ENCODE measurements at places on chromosomes 2 and 18.
A peak's percentile ranks its signal among the peaks of the same experiment; 100 is the strongest.

DNA sequence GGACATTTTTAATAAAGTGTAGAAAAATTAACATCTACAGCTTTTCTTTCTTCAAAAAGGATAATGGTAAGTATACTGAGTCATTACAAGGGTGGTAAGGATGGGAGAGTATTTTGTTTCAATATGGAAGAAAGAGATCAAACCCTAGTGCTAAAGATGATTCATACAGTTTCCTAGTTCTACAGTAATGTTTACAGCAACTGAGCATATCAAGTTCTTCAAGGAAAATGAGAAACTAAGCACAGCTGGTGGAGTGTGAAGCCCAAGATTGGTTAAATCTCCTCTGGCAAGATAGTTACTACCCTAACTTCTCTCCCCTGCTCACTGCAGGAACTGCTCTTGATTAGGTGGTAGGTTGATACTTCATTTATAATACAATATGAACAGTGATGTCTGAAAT lies 467.5 kb downstream of the XIRP2 start:
- no peak for DNase-seq

DNA sequence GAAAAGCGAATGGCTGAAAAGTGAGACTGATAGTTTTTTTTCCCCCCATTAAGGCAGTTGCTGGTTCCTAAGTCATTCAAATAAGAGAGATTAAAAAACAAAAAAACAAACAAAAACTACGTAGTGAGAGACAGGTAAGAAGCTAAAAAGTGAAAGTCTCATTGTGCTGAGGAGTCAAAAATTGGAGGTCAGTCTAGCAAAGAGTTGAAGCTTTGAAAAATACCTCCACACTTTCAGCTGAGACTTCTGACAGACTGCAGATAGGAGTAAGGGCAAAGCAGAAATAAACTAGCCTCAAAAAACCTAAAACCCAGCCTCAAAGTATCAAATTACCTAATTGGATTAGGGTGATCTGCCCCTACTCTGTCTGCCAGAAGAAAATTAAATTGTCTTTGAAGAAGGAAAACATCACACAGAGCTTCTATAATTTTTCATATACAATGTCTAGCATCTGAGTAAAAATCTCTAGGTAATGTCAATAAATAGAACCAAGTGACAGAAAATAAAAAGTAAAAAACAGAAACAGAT lies 10.9 kb upstream of the EIF2AK3 start:
- DNase-seq: no peak

- no peak for DNase-seq
Measured at GRCh38 chr2:61114147-61114546, 47.8 kb upstream of the C2orf74 start.

DNA sequence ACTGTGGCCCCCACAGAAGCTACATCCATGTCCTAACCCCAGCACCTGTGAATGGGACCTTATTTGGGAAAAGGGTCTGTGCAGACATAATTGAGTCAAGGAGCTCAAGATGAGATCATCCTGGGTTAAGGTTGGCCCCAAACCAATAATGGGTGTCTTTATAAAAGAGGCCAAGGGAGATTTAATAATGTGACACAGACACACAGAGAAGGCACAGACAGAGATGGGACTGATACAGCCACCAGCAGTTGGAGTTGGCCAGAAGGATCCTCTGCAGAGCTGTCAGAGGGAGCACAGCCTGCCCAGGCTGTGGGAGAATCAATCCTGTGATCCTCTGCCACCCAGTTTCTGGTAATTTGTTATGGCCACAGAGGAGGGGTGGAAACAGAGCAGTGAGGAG lies 26.0 kb downstream of the SNORC start:
- no peak for DNase-seq

DNA sequence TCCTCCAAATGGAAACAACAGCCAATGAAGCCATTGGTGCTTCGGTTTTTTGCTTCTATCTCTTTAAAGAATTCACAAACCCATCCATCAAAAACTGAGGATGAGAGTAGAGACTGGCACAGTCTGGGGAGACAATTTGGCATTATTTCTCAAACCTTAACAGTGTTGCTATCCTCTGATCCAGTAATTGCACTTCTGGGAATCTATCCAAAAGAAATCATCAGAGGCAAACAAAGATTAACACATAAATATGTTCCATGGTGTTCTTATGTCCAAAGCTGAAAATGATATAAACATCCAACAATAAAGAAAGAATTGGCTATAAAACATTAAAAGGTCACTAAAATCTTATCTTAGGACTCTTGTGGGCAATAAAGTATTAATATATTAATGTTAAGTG lies 35.1 kb downstream of the REEP1 start:
- DNase-seq: no peak

DNA sequence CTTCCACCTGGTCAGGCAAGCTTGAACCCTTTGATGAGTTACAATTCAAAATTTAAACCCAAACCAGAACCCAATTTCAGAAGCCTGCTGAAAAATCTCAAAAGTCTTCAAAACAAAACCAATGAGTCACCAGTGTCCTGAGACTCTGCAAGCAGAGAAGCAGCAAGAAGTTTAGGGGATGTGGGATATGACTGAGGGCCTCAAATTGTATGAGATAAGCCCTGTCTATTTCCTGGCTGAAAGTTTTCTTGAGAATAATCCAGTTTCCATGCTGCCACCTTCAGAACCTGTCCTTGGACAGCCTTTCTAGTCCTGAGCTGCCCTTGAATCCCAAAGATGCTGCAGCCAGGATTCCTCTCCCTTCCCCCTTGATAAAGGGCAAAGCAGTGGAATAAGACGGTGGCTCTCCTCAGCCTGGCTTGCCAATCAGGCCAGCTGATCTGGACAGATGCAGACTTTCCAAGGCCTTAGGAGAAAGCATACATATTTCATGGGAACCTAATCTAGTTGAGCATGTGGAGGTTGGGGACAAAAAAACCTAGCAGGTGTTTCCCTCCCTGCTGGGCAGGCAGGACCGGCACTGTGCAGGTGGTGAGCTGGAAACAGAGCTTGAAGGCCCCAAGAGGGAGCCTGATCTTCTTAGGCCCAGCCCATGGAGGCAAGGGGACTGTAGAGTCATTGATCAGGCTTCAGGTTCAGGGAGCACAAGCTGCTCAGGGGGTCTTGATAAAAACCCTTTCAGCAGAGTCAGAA lies 278.0 kb upstream of the MGAT5 start:
- DNase-seq: no peak

GRCh38 chr2:201992960-201993359 lies 40.7 kb upstream of the FZD7 start:
- DNase-seq: no peak

- no peak for DNase-seq
Measured at GRCh38 chr18:3184275-3184963, 35.3 kb downstream of the MYOM1 start.

- no peak for DNase-seq
Measured at GRCh38 chr2:220034426-220035130, 407.1 kb downstream of the SLC4A3 start.

DNA sequence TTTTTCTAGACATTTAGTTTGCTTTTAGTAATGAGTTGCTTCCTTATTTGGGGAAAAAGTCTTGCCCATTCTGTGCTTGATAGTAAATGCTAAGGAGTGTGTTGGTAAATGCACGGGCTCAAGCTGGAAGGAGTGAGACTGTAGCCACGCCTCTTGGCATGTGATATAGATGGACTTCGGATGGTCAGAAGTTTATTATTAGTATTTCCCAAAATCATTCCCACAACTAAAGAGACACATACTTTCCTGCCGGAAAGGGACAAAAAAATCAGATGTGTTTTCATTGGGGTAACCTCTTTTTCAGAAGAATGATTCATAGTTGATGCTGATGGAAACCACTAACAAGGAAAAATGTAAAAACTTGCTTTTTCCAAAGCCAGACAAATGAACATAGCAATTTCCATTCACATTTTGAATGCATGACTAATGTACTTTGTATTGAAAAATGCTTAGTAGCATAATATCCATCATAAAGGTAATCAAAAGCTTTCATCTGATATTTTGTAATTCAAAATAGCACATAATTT lies 133.2 kb downstream of the ZNF532 start:
- no peak for DNase-seq

GRCh38 chr18:34049511-34049910 lies 175.2 kb downstream of the NOL4 start:
- no peak for DNase-seq

GRCh38 chr2:56021136-56021474 lies 97.5 kb upstream of the EFEMP1 start:
- DNase-seq: no peak

GRCh38 chr2:121094845-121095244 lies 190.2 kb downstream of the TFCP2L1 start:
- DNase-seq: no peak

DNA sequence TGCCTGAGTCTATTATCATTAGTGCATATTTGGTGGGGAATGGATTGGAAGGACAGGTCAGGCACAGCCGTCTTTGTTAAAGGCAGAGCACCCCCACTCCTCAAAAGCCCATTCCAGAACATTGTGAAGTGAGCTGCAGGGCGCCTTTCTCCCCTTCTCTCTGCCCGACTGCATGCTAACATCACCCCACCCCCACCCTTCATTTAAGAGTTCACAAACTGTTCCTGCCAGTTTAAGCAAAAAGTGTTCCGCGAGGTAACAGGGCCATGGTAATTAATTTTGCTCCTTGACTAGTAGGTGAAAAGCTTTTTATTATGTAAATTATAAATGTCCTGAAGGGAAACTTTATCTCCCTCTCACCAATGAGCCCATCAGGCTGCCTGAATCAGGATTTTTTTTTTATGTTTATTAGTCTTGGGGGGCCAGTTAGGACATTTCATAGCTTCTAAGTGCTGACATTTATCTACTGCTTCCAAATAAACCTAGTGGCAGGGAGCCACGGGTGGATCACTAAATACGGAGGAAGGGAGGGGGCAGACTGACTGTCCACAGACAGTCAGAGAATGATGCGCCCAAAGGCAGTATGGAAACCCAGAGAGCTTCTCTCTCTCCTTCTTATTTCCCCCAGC lies 99.4 kb downstream of the FTCDNL1 start:
- no peak for DNase-seq

DNA sequence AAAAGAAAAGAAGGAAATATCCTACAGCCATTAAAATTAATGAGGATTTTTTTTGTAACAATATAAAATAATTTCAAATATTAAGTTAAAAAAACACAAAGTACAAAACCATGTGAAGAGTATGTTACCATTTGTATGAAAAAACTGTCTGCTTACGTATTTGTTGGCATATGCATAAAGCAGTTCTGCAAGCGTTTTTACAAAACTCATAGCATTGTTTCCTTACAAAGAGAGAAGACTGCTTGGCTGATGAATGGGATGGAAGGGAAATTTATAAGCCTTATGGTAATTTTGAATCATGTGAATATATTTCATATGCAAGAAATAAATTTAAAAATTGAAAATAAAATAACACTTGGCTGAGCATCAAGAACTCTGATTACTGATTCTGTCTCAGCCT lies 63.1 kb downstream of the METTL4 start:
- no peak for DNase-seq

DNA sequence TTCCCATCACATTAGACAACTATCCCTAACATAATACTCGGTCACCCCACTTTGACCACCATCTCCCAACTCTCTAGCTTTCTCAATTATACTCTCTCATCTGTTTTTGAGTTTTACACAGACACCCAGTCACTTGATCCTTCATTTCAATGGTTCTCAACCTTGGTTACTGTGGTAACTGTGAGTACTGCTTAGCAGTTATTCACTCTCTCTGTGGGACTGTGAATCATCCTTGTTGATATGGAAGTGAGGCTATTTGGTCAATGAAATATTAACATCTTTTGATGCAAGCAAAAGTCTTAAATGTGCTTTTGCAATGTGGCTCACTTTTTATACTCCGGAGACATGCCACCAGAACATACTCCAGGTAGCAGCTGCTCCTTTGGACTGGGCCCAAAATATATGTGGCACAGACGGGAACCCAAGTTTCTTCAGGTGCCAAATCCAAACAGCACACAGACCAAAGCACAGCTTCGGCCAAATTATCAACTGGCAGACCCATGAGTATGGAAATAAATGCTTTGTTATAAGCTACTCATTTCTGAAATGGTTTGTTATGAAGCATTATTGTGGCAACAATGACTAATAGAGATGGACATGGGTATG lies 75.0 kb upstream of the SLC25A52 start:
- no peak for DNase-seq

GRCh38 chr2:9565436-9566153 lies 10.0 kb upstream of the ADAM17 start:
- peak; percentile 89 for DNase-seq

GRCh38 chr2:120539937-120540718 lies 194.2 kb downstream of the INHBB start:
- DNase-seq: peak; percentile 9

DNA sequence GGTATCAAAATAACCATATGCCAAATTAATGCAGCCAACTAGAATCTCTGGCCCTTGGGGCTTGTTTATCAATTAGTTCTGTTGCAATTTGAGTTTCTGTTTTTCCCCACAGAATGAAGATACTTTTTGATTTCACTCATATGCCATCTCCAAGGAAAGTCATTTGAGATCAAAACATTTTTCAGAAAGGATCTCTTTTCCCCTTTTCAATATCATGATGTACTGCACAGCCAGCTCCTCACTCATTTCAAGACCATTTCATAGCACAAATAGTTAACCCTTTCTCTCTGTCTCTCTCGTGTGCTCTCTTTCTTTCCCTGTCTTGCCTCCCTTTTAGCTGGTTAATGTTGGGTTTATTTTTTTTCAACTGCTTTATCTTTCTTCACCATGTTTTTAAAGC lies 387.3 kb downstream of the STK39 start:
- DNase-seq: no peak

DNA sequence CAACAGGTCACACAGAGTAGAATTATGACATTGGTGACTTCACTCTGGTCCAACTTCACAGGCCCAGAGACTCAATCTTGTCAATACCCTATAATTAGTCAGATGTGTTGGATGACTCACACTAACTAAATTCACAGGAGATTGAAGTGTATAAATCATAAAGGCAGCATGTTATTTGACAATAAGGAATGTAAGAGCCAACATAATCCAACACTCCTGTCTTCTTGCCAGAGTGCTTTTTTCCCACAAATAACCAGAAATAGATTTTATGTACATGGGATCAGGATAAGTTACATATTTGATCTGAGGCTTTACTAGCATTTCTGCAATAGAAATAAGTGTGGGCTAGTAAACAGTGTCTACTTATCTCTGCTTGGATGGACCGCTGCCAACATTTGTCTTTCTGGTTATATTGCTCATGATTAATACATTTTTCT lies 42.2 kb upstream of the ZSWIM2 start:
- no peak for DNase-seq

- no peak for DNase-seq
Measured at GRCh38 chr2:55180374-55180773, 51.7 kb downstream of the CLHC1 start.

DNA sequence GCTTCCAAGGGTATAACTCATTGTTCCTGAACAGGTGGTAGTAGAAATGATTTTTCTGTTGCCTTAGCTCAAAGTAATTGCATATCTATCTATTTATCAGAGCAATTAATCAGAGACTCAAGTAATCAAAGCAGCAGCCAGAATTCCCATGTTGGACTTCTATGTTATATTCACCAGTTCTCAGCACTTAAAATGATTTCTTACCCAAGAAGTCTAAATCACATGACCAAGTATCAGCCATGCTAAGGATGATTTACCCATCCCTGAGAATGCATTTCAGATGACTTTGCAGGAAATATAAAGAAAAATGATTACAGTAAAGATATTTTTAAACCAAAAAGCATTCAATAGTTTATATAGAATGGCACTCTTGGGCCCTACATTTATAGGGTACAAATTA lies 352.2 kb downstream of the NUP35 start:
- DNase-seq: no peak
